ENCODE measurements at places on chromosomes 6 and 20.

GRCh38 chr6:2165286-2165685, 80.1 kb downstream of the GMDS start:
- no peak for DNase-seq

DNA sequence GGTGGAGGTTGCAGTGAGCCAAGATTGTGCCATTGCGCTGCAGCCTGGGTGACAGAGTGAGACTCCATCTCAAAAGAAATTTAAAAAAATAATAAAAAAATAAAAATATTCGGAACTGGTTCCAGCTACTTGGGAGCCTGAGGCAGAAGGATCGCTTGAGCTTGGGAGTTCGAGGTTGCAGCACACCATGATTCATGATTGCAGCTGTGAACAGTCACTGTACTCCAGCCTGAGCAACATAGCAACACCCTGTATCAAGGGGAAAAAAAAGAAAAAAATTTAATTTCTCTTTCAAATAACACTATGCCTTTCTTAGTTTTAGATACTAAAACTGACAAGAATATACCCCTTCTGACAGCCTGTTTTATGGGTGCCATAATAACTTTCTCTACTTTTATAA, 10.5 kb downstream of the KDM1B start:
- DNase-seq: no peak

DNA sequence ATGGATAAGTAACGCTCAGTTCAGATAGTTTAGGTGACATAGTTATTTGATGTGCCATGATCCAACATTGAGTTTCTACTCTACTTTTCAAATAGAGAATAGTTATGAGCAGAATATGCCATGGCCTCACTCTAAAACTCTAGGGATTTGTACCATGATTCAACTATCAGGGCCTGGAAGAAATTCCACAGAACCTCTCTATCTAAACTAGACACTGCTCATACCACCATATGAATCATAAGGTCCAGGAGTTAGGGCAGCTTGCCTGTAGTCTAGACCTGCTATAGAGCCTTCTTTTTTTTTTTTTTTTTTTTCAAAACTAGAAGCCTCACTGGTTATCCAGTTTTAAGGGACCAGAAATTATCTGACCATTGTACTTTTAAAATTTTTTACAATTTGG, 571.8 kb upstream of the IMPG1 start:
- no peak for DNase-seq

DNA sequence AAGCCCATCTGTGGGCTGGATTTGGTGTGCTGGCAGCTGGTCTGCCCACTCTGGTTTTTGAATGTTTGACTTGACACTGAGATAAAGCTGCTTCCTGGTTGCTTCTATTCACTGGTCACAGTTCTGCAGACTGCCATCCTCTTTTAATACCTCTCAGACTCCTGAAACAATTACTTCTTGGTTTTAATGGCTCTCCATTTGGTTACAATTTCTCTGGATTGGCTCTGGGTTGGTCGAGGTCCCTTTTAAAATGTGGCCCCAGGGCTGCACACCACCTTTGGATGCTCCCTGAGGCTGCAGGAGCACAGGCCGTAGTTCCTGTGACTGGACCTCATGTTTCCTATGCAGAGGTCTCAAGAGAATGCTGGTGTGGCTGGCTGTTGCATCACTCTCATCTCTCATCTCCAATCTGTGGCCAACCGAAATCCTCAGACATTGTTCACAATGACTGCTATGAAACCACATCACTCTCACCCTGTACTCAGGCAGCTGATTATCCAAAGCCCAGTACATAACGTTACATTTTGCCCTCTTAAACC, 98.5 kb downstream of the INSM1 start:
- no peak for DNase-seq

- DNase-seq: no peak
Observed at GRCh38 chr20:17995967-17996819, 27.4 kb downstream of the MGME1 start.

- DNase-seq: peak; percentile 62
Observed at GRCh38 chr6:50824552-50824951, 5.9 kb downstream of the TFAP2B start.

DNA sequence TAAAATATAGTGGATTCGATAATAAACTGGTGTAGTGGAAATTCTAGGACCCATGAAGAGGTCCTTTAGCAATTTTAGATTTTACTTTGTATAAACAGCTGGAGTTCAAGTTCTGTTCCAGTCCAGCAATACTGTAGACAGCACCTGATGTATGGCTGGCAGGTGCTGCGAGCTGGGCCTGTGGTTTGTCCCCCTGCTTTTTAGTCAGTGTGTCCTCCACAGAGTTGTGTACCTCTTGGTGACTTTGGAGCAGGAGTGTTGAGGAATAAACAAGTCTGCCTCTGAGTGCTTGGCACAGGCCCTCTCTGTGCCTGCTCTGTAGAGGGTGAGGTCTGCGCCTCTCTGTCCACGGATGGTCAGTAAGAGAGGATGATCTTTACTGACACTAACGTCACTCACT, 13.8 kb downstream of the STX16 start:
- DNase-seq: no peak

DNA sequence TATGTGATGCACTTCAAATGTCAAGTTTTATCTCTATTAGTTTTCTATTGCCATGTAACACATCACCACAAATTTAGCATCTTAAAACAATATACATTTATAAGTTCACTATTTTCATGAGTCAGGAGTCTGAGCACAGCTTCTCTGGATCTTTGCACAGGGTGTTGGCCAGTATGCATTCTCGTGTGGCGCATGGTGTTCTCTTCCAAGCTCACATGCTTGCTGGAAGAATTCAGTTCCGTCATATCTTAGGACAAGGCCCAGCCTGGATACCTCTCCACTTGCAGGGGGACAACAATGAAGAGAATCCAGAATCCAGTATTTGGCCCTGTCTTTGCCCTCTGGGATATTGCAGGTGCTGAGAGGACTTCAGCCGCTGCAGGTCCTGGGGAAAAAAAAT, 51.0 kb upstream of the ECI2 start:
- no peak for DNase-seq

GRCh38 chr6:94769197-94769596, 808.1 kb upstream of the MANEA start:
- no peak for DNase-seq

GRCh38 chr6:110529355-110529754, 52.9 kb upstream of the SLC22A16 start:
- DNase-seq: no peak

DNA sequence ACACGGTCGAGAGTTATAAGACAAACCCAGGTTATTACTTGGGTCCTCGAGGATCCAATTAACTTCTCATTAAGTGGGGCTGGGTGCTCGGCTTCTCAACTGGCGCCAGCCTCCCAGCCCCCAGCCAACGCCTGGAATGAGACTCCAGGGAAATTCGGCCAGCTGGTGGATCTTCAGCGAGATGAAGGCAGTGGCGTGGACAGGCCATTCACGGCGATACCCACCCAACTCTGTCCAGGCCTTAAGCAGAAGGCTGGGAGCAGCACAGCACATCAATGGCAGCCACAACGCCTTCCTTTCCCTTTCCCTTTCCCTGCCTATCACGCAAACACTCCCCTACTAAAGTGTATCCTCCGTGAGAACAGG, 868 bp downstream of the METTL24 start:
- no peak for DNase-seq

DNA sequence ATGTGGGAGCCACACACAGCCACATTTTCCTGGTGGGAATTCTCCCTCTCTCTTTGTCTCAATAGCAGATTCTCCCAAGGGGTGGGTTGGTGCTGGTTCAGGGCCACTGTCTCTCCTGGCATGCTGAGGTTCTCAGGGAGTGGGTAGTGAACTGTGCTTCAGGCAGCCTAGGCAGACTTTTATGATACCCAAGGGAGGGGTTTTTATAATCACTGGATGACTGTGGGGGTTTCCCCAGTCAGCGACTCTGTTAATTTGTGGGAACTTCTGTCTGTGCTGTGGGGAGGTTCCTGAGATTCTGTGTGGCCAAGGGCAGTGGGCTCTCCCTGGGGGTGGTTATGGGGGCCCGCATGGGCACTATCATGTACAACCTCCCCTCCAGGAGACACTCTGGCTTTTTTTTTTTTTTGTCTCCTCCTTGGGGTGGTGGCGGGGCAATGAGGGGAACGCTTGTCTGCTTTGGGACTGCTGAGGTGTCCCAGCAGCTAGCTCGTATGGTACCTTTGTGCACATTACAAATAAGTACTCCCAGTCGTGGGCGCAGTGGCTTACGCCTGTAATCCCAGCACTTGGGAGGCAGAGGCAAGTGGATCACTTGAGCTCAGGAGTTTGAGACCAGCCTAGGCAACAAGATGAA, 10.0 kb downstream of the PTK7 start:
- DNase-seq: no peak

DNA sequence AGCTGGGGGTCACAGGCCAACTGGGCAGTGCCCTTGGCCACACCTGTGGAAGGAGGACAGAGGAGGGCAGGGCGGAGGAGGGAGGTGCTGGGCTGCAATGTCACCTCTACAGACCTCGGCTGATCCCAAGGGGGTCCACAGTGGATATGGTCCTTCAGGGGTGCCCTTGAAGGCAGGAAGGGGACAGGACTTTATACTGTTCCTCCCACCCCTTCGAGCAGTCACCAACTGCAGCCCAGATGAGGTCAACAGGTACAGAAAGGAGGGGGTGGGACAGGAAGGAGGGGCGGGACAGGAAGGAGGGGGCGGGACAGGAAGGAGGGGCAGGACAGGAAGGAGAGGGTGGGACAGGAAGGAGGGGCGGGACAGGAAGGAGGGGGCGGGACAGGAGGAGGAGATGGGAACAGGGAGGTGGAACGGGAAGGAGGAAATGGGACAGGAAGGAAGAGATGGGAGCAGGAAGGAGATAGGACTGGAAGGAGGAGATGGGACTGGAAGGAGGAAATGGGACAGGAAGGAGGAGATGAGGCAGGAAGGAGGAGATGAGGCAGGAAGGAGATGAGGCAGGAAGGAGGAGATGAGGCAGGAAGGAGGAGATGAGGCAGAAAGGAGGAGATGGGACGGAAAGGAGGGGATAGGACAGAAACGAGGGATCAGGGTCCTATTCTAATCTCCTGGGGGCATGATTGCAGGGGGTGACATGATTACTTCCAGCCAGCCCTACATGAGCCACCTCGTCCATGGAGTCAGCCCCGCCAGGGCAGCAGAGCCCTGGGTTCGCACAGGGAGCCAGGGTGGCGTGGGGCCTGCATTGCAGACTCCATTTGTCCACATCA, 19.4 kb upstream of the MRGBP start:
- DNase-seq: peak; percentile 81

GRCh38 chr6:47234266-47234933, 75.3 kb downstream of the TNFRSF21 start:
- no peak for DNase-seq

- no peak for DNase-seq
Observed at GRCh38 chr6:43823879-43824702, 54.1 kb downstream of the VEGFA start.

DNA sequence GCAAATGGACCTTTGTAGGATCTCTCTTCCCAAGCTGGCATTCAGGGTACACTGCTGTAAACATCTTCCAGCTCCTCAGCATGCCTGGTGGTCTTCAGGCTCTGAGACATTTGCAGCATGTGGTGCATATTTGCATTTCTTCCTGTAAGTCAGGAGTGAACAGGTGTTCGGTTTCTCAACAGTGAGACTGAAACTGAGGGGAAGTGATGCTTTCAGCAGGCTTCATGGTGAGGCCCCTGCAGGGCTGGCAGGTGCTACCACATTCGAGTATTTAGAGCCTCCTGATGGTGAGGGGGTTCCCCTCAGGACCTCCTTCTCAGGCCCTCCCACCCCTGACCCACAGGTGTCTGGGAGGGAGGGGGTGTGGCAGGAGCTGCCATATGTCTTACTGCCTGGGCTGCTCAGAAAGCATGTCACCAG, 15.1 kb downstream of the MYBL2 start:
- no peak for DNase-seq

DNA sequence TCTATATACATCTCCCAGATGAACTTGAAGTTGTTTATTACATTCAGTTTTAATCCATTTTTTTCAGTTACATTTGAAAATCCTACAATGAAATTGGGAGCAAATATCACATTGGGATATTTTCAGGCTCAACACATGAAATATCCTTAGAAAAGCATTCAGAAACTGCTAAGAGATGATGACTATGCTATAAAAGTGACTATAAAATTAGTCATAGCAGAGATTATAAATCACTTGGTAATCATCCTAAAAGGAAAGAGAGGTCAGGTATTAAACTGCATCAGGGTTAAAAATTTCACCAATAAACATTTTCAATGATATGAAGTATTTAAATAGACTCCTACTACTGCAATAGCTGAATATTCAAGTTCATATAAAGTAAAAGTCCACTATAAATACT, 987.7 kb downstream of the GRIK2 start:
- DNase-seq: no peak

DNA sequence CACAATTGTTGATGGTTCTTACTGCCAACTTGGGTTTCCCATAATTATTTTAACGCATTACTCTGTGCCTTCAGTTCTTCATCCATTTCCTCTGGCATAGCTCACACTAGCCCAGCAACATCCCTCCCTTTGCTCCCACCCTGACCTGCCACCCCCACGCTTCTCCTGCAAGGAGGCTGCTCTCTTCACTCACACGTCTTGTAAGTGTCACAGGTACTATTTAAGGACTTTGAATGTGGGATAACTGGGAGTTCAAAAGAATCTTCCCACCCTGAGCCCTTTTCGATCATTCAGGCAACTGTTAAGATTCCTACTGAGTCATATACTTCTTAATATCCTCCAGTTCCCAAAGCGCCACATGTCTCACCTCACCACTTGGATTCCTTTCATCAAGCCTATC, 95.4 kb downstream of the PXDC1 start:
- DNase-seq: no peak

Measured in H9 (cell line).